ENCODE measurements at places on chromosomes 1 and 21.

GRCh38 chr1:92004129-92004528 is 25.7 kb upstream of the EPHX4 start:
- DNase-seq: no peak

- no peak for DNase-seq
Measured at GRCh38 chr1:244837597-244838258, 2.3 kb downstream of the COX20 start.

GRCh38 chr1:72037745-72038343 is 244.5 kb downstream of the NEGR1 start:
- DNase-seq: peak; percentile 56

GRCh38 chr1:209601809-209602657 is 18.5 kb downstream of the CAMK1G start:
- peak; percentile 56 for DNase-seq

Data from fibroblast of mammary gland (primary cell).